ENCODE measurements at places on chromosomes 16 and 17.

DNA sequence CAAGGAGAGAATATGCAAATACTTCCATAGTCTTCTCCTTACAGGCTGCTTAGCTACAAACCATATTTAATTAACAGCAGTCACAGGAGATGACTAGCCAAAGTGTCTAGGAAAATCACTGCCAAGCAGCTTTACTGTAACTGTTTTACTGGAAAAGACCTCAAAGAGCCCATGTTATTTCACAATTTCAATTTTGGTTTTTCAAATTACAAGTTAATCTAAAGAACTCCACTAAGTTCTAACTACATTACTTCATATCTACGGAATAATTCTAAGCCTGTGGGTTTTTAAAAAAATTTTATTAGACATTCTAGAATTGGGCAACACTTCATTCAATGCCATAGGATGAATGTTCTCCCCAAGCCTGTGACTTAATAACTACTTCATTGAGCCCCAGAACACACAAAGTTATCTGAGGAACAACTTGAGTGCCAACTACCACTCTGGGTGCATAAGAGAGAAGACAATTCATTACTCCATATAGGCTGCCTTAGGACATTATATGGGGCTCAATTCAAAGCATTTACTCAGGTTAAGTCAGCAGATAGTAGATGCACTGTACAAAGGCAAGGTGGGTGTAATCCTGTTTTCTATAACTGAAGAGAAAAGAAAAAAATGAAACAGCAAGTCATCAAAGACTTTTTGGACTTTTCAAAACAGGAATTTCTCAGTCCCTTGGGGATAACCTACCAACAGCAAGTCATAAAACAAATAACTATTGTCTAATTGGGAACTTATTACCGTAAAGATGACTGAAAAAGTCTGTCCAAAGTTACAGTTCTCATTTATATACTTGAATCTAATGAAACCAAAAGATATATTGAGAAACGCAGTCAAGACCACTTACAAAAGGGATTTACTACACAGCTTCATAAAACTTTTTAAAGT is 33.0 kb downstream of the STAT3 start:
- DNase-seq, result no peak

DNA sequence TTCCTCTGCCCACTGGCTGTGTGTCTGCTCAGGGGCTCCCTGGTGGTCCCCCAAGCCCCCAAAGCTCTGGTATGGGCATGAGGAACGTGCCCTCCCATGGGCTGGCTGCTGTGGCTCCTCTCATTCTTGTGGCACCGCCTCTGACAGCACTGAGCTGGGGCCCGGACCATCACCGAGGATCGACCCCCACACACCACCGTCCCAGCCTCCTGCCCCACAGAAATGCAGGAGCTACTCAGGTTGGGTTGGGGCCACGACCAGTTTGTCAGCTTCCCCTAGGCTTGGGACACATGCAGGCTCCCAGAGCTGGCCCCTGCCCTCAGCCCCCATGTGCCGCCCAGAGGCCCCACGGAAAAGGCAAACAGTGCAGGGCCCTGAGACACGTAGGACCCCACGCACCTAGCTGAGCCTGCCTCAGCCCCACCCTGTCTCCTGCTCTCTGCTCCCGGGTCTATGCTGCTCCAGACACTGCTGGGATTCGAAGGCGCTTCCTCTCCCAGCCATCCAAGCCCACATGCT is 3.3 kb upstream of the CASKIN1 start:
- no peak for DNase-seq

DNA sequence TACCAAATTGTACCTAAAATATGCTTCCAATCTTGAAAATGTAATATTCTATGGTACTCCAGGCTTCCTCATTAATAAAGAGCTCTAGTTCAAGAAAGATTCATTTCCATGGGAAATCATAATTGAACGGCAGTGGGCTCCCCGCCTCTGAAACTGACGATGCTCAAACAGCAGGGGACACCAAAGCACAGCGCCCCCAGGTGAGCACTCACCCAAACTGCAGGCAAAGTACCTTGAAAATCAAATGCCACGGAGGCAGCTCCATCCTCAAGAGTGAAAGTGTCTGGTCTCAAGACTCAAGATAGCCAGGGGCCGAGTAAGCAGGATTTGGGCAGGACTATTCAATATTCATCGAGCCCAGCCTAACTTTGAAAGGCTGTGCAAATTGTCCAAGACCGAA is 217.4 kb upstream of the TNRC6C start:
- no peak for DNase-seq

- no peak for DNase-seq
Observed at GRCh38 chr17:50635732-50635981, 976 bp downstream of the ABCC3 start.

GRCh38 chr16:57536306-57537193 is at the start of gene CCDC102A:
Gene CCDC102A (minus strand): TSS chr16:57536571. CDS start chr16:57529177, 7,394 bp downstream.
- no peak for DNase-seq

GRCh38 chr17:38874505-38875400 is 4.9 kb downstream of the LASP1 start:
- DNase-seq, result no peak

DNA sequence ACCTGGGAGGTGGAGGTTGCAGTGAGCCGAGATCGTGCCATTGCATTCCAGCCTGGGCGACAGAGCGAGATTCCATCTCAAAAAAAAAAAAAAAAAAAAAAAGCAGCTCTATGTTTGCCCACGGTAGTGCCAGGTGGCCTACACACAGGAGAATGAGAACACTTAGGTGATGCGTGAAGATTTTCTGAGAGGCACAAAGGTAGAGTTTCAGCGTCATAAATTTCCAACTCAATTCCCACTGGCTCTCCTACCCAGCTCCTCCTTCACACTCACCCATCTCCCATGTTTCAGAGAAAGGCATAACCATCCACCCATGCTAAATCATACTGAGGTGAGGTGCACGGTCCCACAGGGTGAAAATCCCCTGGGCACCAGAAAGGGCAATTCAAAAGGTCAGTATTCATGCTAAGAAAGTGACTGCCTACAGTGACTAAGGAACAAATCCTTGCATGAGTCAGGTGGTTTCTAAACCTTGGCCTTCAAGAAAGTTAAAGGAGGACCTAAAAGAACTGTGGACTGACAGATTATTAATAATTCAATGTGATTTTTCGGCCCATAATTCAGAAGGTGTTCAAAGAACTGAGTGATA is 4.8 kb downstream of the DCAKD start:
- DNase-seq, result peak; percentile 81

DNA sequence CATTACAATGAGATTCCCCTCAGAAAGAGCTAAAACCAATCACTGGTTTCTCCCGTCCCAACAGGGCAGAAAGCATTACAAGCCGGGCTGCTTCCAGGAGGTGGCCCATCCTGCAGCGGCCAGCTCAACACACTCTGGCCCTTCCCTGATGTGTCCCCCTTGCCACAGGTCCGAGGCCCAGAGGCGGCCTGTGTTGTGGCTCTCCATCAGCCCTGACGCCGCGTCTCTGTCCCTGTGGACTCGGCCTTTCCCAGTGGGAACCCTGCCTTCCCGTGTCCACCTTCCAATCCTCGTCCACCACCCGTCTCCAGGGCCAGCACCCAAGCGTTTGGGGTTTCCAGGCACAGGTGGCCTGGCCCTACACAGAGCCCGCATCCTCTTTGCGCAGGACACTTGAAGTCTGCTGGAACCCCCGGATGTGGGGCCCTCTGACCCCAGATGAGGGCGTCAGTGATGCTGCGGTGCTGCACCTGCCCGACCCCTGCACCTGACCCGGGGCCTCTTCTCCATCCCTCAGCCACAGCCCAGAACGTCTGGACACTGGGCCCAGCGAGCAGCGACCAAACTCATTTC is 21.1 kb downstream of the RAB40B start:
- DNase-seq, result no peak

DNA sequence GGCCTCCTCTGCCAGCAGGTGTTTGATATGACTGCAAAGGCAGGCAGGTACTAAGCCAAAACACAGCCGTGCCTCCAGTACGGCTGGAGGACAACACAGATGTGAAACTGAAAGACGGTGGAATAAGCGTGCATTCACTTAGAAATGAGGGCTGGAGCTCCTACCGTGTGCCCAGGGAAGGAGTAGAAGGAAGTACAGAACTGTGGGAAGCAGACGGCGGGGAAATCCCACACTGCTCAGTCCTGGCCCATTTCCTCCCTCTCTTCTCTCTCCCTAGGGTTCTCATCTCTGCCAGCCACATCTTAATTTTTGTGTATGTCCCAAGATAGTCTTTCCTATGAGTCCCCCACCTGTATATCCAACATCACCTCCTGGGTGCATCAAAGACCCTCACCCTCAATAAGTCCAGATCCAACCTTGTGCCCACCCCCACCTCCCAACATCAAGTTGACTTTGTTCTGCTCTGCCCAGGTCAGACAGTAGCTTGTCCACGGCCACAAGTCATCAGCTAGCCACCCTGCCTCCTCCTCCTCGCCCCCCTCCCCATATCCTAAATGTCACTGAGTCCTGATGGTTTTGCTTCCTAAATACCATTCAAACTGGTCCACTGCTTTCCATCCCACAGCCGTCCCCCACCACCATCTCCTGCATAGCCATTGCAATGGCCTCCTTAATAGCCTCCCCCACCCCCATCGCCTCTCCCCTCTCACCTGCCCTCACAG is 77.1 kb upstream of the RPL38 start:
- DNase-seq, result no peak

GRCh38 chr17:44687756-44688155 is 1.8 kb downstream of the CCDC43 start:
- DNase-seq, result no peak

GRCh38 chr16:12091569-12092543 is 115.3 kb downstream of the SNX29 start:
- no peak for DNase-seq

DNA sequence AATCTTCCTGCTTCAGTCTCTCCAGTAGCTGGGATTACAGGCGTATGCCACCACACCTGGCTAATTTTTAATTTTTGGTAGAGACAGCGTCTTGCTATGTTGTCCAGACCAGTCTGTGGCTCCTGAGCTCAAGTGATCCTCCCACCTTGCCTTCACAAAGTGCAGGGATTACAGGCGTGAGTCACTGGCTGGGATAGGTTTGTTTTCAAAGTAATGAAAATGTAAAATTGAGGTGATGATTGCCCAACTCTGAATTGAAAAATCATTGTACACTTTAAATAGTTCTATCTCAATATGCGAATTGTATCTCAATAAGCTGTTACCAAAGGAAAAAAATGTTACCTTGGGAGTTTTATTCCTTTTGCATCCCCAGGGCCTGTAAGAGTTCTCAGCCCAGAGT is 1.2 kb upstream of the AMFR start:
- no peak for DNase-seq

- no peak for DNase-seq
Observed at GRCh38 chr17:82566129-82566960, 46.8 kb downstream of the FOXK2 start.

- no peak for DNase-seq
Observed at GRCh38 chr17:50642722-50643656, 8.3 kb downstream of the ABCC3 start.

DNA sequence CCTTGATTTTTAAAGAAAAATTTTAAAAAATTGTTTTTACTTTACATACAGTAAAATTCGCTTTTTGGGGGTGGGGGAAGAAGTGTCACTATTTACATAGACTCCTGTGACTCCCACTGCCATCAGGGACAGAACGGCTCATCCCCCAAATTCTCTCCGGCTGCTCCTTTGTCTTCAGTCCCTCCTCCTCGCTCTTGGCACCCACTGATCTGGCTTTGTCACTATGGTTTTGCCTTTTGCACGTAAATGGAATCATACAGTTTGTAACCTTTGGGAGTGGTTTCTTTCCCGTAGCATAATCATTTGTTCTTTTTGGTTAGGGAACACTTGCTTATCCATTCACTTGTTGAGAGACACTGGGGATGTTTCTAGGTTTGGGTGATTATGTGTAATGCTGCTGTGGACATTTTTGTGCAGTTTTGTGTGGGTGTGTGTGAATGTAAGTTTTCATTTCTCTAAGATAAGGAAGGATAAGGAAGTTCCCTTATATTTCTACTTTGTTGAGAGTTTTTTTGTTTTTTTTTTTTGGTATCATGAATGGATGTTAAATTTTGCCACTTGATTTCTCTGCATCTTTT is 27.4 kb downstream of the RAB11FIP4 start:
- DNase-seq, result no peak

GRCh38 chr16:85358704-85359146 is 246.5 kb upstream of the CIBAR2 start:
- DNase-seq, result no peak

DNA sequence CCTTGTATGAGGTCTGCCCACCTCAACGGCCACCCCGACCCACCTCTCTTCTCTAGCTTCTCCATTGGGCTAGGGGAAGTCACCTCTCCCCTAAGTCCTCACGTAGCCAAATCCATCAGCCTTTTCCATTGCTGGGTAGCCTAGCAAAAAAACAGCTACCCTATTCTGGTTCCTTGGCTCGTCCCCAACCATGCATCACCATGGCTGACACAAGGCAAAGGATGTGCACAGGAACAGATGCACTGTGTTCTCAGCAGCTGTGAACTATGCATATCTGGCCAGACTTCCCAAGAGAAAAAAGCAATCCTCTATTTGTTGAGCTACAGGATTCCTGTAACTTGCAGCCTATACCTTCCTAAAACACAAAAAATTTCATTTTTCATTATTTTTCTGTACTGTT is 22.0 kb upstream of the FLCN start:
- no peak for DNase-seq

GRCh38 chr17:20243524-20243923 is 223.8 kb downstream of the LGALS9B start:
- DNase-seq, result no peak

GRCh38 chr16:80569440-80570105 is 28.8 kb downstream of the DYNLRB2 start:
- no peak for DNase-seq

GRCh38 chr17:62303476-62303875 is 76.9 kb upstream of the EFCAB3 start:
- no peak for DNase-seq

GRCh38 chr16:88719267-88719932 is 13.1 kb downstream of the CTU2 start:
- DNase-seq, result no peak

DNA sequence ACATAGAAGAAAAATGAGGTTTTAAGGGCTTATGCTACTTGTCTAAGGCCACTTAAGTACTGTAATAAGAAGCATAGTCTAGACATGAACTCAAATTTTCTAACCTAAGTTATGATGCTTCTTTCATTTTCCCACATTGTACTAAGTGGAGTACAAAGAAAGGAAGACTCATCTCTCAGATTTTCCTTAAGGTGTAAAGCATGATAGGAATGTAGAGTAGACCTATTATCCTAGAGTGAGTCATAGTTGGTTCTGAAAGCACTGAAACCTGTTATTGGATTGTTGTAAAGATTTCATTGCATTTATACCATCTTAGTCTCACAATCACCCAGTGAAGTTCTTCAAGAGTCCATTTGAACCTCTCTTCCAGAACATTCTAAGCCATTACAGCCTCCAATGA is 343.8 kb downstream of the TOX3 start:
- DNase-seq, result no peak

GRCh38 chr16:87922250-87922871 is 14.0 kb downstream of the CA5A start:
- DNase-seq, result peak; percentile 26

GRCh38 chr16:22235839-22236745 is 30.0 kb downstream of the EEF2K start:
- no peak for DNase-seq

DNA sequence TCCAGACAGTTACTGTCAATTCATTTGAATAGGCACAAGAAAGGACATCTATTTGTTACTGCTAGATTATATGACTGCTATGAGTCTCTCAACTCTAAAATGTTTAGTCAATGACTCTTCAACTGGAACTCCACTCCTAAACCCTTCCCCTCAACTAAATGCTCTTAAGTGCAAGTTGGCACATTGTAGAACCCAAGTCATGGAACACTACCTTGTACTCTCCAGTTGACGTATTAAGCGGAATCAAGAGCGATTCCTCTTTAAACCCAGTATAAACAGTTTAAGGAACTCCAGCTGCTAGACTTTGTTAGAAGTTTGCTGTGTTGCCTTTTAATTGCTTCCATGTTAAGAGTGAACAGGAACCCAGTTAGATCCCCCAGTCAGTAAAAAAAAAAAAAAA is 44.6 kb downstream of the STH start:
- DNase-seq, result no peak
